Stomach (tissue), 19 donors: ENCODE measurements at places on chromosomes 2 and 18.

DNA sequence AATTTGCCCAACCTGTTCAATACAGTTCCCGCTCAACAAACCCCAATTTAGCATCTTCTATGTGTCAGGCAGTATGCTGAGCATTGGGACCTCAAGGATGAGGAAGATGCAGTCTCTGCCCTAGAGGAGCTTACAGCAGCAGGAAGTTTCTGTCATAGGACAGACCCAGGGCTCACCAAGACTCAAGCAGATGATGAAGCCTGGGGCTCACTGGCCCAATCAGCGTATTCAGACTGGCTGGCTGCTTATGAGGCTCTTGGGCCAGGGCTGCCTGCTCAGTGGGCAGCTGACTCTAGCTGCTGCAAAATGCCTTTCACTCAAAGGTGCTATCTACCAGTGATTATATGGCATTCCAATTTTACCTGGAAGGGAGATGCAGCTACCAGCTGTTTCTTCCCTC lies 2.1 kb downstream of the FAM178B start:
- no peaks in the 10 kb centered on the region for H3K4me1 ChIP-seq
- H3K27me3 ChIP-seq, result no peaks in the 10 kb centered on the region
- no peak overlapping the region for H3K4me3 ChIP-seq
- no peaks in the 10 kb centered on the region for H3K36me3 ChIP-seq
- no peak overlapping the region for H3K27ac ChIP-seq
- no peak for DNase-seq

GRCh38 chr2:85893428-85894258 lies 4.9 kb upstream of the ST3GAL5 start:
- H3K27ac ChIP-seq, result no peak overlapping the region
- no peaks in the 10 kb centered on the region for H3K27me3 ChIP-seq
- H3K36me3 ChIP-seq, result no peaks in the 10 kb centered on the region
- peaks cover 16% of the 10 kb centered on the region for H3K4me1 ChIP-seq

GRCh38 chr18:27004056-27004829 lies 138.7 kb upstream of the AQP4 start:
- H3K4me1 ChIP-seq, result no peaks in the 10 kb centered on the region
- H3K27me3 ChIP-seq, result no peaks in the 10 kb centered on the region
- no peak overlapping the region for H3K4me3 ChIP-seq
- no peak for DNase-seq
- no peaks in the 10 kb centered on the region for H3K36me3 ChIP-seq

GRCh38 chr2:239386872-239387445 lies 13.9 kb downstream of the HDAC4 start:
- H3K4me1 ChIP-seq, result peaks cover 12% of the 10 kb centered on the region
- no peaks in the 10 kb centered on the region for H3K27me3 ChIP-seq
- H3K36me3 ChIP-seq, result peaks cover 35% of the 10 kb centered on the region
- no peak overlapping the region for H3K4me3 ChIP-seq

DNA sequence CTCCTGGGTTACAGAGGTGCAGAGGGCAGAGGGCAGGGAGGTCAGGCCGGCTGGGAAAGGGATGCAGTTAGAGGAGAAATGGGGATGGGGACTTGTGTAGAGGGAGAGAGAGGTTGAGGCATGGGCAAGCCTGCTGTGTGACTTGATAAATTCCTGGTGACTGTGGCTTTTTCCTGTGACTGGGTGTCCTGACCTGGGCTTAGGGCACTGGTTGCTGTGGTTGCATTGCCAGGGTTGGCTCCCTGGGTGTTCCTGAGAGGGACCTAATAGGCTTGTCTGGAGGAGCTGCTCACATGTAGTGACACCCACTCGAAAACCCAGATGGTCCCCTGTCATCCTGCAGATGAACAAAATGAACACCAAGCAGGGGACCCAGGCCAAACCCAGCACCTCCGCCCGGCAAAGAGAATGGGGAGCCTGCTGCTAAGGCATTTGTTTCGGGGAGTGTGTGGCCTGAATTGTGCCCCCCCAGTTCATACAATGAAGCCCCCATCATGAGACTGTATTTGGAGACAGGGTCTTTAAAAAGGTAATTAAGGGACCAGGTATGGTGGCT lies 78.6 kb downstream of the VWA3B start:
- H3K36me3 ChIP-seq, result no peaks in the 10 kb centered on the region
- H3K27me3 ChIP-seq, result no peaks in the 10 kb centered on the region
- peaks cover 15% of the 10 kb centered on the region for H3K4me1 ChIP-seq
- H3K4me3 ChIP-seq, result no peak overlapping the region
- no peak overlapping the region for H3K27ac ChIP-seq

GRCh38 chr2:26317377-26318105 lies 28.4 kb upstream of the SELENOI start:
- H3K27ac ChIP-seq, result no peak overlapping the region
- H3K36me3 ChIP-seq, result no peaks in the 10 kb centered on the region
- H3K27me3 ChIP-seq, result no peaks in the 10 kb centered on the region
- DNase-seq, result no peak

GRCh38 chr2:7012141-7012764 lies 95.0 kb downstream of the RNF144A start:
- H3K27ac ChIP-seq, result no peak overlapping the region
- H3K36me3 ChIP-seq, result no peaks in the 10 kb centered on the region
- no peak for DNase-seq
- H3K27me3 ChIP-seq, result no peaks in the 10 kb centered on the region
- H3K4me1 ChIP-seq, result peaks cover 57% of the 10 kb centered on the region
- no peak overlapping the region for H3K4me3 ChIP-seq
